ENCODE measurements at places on chromosomes 7 and 10.

DNA sequence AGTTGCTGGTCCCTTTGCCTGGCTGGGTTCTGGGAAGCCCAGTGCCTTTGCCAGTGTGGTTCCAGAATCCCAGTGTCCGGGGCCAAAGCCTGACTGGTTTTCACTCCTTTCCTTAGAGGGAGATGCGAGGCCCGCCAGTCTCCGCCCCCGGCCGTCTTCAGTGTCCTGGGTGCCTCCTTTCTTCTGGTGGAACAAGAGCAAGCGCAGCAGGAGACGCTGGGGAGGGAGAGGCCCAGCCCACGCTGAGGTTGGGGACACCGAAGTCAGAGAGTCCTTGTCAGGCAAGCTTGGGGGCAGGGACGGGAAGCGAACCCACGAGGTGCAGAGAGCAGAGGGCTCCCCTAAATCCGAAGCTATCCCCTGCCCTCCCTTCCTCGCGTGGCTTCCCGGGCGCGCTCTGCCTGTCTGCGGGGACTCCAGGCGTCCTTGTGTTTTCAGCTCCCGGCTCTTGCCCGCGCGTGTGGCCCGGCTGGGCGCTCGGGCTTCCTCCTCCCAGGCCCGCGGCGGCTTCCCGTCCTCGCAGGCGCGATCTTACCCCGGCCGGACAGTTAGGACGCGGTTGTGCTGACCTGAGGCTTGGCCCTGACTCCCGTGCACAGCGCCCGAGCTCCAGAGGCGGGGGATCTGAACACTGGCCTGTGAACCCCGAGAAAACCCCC, 60.6 kb upstream of the UBE3C start:
- no peak for DNase-seq

GRCh38 chr10:118800920-118801319, 46.1 kb upstream of the CACUL1 start:
- DNase-seq: no peak

DNA sequence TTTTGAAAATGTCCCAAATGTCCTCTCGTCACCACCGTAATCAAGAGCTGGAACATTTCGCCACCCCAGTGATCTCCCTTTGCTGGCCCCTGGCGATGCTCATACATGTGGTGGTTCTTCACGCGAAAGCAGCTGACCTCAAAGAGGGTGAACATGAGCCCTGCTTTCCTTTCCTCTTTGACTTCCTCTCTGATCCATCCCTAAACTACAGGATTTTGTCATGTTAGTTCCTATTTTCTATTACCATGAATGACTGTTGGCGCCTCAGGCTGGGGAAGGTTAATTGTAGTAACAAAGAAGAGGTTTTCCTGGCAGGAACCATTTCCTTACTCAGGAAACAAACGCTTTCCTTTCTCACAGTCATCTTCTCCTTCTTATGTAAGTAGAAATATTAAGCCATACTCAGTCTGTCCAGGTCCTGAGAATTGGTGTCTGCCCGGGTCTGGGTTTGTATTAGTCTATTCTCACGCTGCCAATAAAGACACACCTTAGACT, 114.5 kb downstream of the INSYN2A start:
- DNase-seq: no peak

- DNase-seq: no peak
These were observed 106.2 kb upstream of the AGK start for GRCh38 chr7:141444961-141445360.

GRCh38 chr10:62582804-62583208, 208.6 kb downstream of the ZNF365 start:
- no peak for DNase-seq
